AG04449 (cell line): ENCODE measurements at places on chromosomes 5 and 9.

DNA sequence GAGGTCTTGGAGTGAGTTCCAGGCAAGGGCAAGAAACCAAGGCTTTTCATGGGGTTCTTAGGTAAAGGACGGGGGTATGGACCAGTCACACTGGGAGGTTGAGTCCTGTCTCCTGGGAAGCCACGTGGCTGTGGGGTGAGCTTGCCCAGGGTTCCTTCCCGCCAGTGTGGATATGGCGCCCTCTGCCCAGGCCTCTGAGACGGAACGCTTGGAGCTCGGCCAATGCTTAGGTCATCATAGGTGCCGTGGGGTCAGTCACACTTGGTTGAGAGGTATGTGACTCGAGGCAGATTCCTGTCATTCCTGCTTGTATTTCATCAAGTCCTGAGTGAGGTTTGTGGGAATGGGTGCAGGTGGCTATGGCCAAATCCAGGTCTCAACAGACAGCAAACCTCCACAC lies 46.2 kb downstream of the TENT4A start:
- no peak for DNase-seq

GRCh38 chr9:137465720-137466388 lies 6.7 kb upstream of the NSMF start:
- no peak for DNase-seq

- no peak for DNase-seq
These were observed 26.4 kb upstream of the ADAMTSL1 start for GRCh38 chr9:18447541-18447940.

DNA sequence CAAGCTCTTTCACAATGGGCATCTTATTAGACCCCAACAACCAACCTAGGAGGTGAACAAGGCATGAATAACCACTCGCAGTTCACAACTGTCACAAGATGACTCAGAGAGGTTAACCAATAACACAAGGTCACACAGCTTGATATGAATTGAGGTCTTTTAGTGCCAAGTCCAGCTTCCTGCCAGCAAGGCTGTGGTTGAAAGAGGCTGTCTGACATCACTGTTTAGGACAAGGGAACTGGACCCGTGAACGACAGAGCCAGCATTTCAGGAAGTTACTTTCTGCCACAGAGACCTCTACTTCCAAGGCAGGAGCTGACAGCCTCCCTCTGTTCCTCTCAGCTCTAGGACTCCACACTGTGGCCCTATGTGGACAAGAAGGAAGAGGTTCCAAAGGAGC lies 53.4 kb upstream of the ALDH1B1 start:
- no peak for DNase-seq

- no peak for DNase-seq
These were observed 13.9 kb downstream of the NINJ1 start for GRCh38 chr9:93119953-93120845.

GRCh38 chr5:63961125-63961597 lies 1.1 kb downstream of the HTR1A start:
- DNase-seq = no peak

- no peak for DNase-seq
These were observed 40.4 kb downstream of the ZNF608 start for GRCh38 chr5:124706051-124706450.

GRCh38 chr9:13513716-13514444 lies 234.4 kb upstream of the MPDZ start:
- no peak for DNase-seq
